Spinal cord (tissue), 10 donors: ENCODE measurements at places on chromosomes 3 and 15.

- no peak for DNase-seq
- H3K27ac ChIP-seq, result no peak overlapping the region
- H3K4me3 ChIP-seq, result no peak overlapping the region
- no peaks in the 10 kb centered on the region for H3K36me3 ChIP-seq
- H3K27me3 ChIP-seq, result no peaks in the 10 kb centered on the region
Measured at GRCh38 chr15:83413054-83413719, 34.0 kb upstream of the SH3GL3 start.

DNA sequence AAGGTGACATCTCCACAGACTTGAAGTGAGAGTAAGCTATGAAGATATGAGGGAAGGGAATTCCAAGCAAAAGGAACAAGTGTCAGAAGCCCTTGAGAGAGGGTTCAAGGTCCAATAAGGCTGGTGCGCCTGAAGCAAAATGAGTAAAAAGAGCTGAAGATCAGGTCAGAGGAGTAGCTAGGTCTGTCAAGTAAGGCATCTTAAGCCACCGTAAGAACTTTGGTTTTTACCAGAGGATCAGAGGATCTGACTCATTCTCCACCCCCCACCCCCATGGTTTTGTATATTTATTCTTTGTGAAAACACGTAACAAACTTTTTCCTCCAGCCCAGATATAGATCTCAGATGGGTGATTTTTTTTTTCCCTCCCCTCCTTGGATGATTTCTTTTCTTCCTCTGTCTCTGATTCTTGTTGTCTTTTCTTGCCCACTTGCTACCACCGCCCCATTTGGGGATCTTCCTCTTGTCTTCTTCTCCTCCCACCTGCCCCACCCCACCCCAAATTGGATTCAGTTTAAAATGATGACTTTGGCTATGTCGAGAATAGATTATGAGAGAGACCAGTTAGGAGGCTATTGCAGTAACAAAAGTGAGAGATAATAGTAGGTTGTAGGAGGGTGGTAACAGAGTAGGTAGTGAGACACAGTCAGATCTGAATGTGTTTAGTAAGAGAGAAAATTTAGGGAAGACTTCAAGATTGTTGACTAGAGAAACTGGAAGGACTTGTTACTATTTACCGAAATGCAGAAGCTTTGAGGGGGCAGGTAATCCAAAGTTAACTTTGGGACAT, 6.1 kb downstream of the TRMT10C start:
- no peak overlapping the region for H3K27ac ChIP-seq
- peaks cover 14% of the 10 kb centered on the region for H3K36me3 ChIP-seq
- no peak overlapping the region for H3K4me3 ChIP-seq
- peaks cover 5% of the 10 kb centered on the region for H3K4me1 ChIP-seq
- H3K27me3 ChIP-seq, result no peaks in the 10 kb centered on the region

- H3K27me3 ChIP-seq, result no peaks in the 10 kb centered on the region
- H3K27ac ChIP-seq, result no peak overlapping the region
- no peak overlapping the region for H3K4me3 ChIP-seq
- no peak for DNase-seq
Measured at GRCh38 chr3:28841441-28841840, 439.4 kb upstream of the RBMS3 start.

- peaks cover 8% of the 10 kb centered on the region for H3K36me3 ChIP-seq
- H3K4me3 ChIP-seq, result no peak overlapping the region
- H3K27ac ChIP-seq, result no peak overlapping the region
- peaks cover 22% of the 10 kb centered on the region for H3K4me1 ChIP-seq
- no peaks in the 10 kb centered on the region for H3K27me3 ChIP-seq
Measured at GRCh38 chr3:13571831-13572750, 23.2 kb downstream of the FBLN2 start.

- peaks cover 29% of the 10 kb centered on the region for H3K36me3 ChIP-seq
- H3K27ac ChIP-seq, result no peak overlapping the region
- no peak overlapping the region for H3K4me3 ChIP-seq
- H3K4me1 ChIP-seq, result no peaks in the 10 kb centered on the region
- H3K27me3 ChIP-seq, result no peaks in the 10 kb centered on the region
Measured at GRCh38 chr15:84616235-84616634, 15.4 kb downstream of the ZSCAN2 start.
